ENCODE measurements at places on chromosomes 12 and 14.

DNA sequence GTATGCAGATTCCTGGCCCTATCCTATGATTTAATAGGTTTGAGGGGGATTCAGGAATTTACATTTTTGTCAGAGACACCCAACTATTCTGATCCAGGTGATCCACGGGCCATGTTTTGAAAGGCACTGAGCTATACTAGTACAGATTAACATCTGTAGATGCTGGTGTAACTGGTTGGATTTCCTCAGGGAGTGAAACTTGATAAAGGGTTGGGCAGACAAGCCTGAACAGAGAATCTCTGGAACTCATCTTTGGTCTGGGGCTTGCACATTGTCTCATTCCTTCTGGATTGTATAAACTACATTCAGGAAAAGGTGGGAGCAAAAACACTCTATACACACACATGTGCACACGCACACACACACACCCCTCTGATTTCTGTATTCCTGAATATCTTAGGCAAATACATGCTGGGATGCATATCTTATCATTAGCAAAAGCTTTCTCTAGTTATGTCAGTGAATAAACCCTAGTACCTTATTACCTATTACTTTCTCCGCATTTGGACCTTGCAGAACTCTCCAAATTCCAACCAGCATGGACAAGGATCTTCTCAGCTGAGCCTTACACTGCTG is 104.6 kb downstream of the SLC38A1 start:
- DNase-seq = no peak
- H3K4me3 ChIP-seq = no peak overlapping the region
- no peak overlapping the region for H3K27ac ChIP-seq
- no peaks in the 10 kb centered on the region for H3K27me3 ChIP-seq
- peaks cover 3% of the 10 kb centered on the region for H3K4me1 ChIP-seq
- H3K36me3 ChIP-seq = no peaks in the 10 kb centered on the region

DNA sequence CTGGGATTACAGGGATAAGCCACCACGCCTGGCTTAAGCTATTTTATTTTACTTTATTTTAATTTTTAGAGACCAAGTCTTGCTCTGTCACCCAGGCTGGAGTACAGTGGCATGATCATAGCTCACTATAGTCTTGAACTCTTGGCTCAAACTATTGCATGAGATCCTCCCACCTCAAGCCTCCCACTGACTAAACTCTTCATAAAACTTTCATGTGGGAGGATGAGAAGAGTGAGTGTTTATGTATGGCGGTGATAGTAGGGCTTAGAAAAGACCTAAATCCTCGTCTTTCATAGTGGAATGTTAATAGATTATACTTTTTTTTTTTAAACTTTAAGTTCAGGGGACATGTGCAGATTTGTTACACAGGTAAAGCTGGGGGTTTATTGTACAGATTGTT is 23.5 kb upstream of the PPP4R3A start:
- no peak overlapping the region for H3K4me3 ChIP-seq
- no peaks in the 10 kb centered on the region for H3K4me1 ChIP-seq
- no peaks in the 10 kb centered on the region for H3K36me3 ChIP-seq
- no peak overlapping the region for H3K27ac ChIP-seq
- H3K27me3 ChIP-seq = peaks cover 51% of the 10 kb centered on the region

DNA sequence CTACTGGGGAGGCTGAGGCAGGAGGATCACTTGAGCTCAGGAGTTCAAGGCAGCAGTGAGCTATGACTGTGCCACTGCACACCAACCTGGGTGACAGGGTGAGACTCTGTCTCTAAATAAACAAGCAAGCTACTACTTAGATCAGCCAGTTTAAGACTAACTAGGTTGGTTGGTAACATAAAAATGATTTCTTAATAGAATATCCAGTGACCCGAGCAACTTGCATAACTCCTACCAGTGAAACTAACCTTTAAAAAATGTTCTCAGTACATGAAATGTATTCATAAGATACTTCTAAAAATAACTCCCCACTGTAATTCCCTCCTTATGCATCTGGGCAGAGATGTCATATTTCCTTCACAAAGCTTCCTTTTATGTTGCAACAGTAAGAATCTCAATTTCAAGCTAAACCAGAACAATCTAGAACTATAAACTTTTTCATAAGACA is 15.9 kb downstream of the TAOK3 start:
- H3K4me1 ChIP-seq = peaks cover 52% of the 10 kb centered on the region
- H3K36me3 ChIP-seq = peaks cover 3% of the 10 kb centered on the region
- peak overlapping the region; percentile 93 for H3K4me3 ChIP-seq
- no peaks in the 10 kb centered on the region for H3K27me3 ChIP-seq
- H3K27ac ChIP-seq = peak overlapping the region; percentile 82
- DNase-seq = no peak

DNA sequence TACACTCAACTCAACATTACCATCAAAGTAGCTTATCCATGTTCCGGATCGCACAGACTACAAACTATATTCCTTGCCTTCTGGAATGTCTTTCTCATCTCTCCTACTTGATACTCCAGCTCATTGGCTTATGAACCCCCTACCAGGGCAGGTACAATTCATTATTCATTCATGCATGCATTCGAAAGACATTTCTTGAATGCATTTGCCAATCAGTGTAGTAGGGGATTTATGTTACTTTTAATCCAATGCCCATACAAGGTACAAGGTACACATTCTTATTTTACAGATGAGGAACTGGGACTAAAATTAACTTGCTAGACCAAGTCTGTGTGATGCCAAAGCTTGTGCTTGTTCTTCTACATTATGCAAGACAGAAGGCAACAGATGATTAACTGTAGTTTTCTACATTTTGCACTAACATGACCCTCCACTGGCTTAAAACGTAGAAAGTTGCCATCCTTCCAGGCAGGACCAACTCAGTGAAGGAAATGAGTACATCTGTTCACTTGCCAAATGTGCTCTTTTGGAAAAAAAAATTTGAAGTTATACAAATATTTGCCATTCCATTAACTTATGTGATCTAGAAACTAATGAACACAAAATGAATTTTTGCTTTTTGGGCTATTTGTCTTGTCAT is 53.8 kb upstream of the KCNJ8 start:
- H3K4me3 ChIP-seq = no peak overlapping the region
- no peaks in the 10 kb centered on the region for H3K27me3 ChIP-seq
- no peak for DNase-seq
- H3K27ac ChIP-seq = no peak overlapping the region

DNA sequence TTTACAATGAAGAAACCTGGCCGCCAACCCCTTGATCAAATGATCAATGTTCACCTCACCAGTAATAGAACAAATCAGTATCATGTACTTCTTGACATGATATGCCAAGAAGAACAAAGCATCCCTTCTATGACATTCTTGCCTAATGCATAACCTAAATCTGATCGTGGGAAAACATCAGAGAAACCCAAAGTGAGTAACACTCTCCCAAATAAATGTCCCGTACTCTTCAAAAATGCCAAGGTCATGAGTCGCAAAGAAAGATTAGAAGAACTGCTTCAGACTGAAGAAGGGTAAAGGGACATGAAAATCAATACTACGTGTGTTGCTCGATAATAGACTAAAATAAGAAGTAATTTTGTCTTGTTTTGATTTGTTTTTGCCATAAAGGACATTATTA is 11.4 kb upstream of the SLC25A3 start:
- H3K27me3 ChIP-seq = no peaks in the 10 kb centered on the region
- no peaks in the 10 kb centered on the region for H3K4me1 ChIP-seq
- no peaks in the 10 kb centered on the region for H3K36me3 ChIP-seq
- no peak overlapping the region for H3K4me3 ChIP-seq

DNA sequence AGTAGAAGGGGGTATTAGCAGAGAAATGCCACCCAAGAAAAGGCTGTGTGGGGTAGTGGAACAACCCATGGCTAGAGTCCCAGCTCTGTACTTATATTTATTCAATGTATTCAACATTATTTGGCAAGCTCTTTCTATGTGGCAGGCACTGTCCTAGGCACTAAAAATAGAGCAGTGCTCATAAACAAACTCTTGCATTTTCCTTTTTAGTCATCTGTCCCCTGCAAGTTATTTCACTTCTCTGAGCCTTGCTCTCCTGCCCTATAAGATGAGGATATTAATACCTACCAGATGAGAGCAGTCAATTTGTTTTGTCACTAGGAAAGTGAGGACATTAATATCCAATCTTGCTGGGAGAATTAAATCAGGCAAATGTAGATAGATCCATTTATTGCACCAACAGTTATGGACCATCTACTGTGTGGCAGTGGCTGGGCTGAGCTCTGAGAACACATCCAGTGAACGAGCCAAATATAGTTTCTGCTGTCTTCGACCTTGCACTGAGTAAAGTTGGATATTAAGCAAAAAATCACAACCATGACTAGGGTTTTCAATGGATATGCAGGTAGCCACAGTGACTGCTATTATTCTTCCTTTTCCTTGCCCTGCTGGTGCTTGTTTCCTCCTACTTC is 314.3 kb upstream of the TBX3 start:
- H3K4me3 ChIP-seq = no peak overlapping the region
- H3K27me3 ChIP-seq = no peaks in the 10 kb centered on the region
- H3K27ac ChIP-seq = no peak overlapping the region
- no peaks in the 10 kb centered on the region for H3K36me3 ChIP-seq
- DNase-seq = no peak
- no peaks in the 10 kb centered on the region for H3K4me1 ChIP-seq

GRCh38 chr14:43674273-43674672 is 832.8 kb downstream of the FSCB start:
- H3K4me1 ChIP-seq = peaks cover 1% of the 10 kb centered on the region
- H3K36me3 ChIP-seq = peaks cover 4% of the 10 kb centered on the region
- no peak for DNase-seq
- no peaks in the 10 kb centered on the region for H3K27me3 ChIP-seq
- H3K4me3 ChIP-seq = no peak overlapping the region
- no peak overlapping the region for H3K27ac ChIP-seq

DNA sequence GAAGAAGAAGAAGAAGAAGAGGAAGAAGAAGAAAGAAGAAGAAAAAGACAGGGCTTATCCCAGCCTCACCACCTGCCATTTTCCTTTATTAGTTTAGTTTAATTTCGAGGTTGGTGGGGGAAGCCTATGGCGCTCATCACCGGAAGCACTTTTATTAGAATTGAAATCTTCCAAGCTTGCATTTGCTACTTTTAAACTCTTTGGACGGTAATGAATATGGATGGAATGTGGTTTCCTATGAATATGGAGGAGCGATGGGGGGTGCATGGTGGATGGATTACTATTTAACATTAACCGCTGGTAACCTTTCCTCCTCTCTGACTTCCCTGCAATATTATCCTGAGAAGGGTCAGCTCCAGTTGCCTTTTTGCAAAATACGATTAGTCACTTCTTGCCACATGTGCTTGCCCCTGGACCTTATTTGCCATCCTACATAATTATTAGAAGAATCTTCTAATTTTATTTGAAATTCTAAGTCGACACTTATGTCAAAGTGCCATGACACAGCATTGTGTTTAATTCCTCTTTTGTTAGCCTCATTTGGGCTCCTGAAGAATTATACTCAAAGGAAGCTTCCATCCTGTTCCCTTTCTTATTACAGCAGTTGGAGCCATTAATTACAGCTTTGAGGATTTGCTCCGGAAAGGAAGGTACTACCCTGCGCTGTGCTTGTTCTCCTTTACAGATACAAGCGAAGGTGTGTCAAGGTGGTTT is 424.5 kb downstream of the VRK1 start:
- no peaks in the 10 kb centered on the region for H3K36me3 ChIP-seq
- no peak overlapping the region for H3K4me3 ChIP-seq
- peaks cover 22% of the 10 kb centered on the region for H3K27me3 ChIP-seq
- H3K27ac ChIP-seq = no peak overlapping the region
- H3K4me1 ChIP-seq = peaks cover 8% of the 10 kb centered on the region
- no peak for DNase-seq

GRCh38 chr14:32366986-32367385 is 37.9 kb downstream of the AKAP6 start:
- H3K36me3 ChIP-seq = no peaks in the 10 kb centered on the region
- H3K27ac ChIP-seq = no peak overlapping the region
- no peak overlapping the region for H3K4me3 ChIP-seq
- no peaks in the 10 kb centered on the region for H3K4me1 ChIP-seq

- H3K27ac ChIP-seq = no peak overlapping the region
- peak overlapping the region; percentile 47 for H3K4me3 ChIP-seq
- no peaks in the 10 kb centered on the region for H3K36me3 ChIP-seq
- H3K27me3 ChIP-seq = no peaks in the 10 kb centered on the region
- H3K4me1 ChIP-seq = no peaks in the 10 kb centered on the region
These were observed 371.3 kb upstream of the FAR2 start for GRCh38 chr12:28777603-28778365.

- no peak overlapping the region for H3K27ac ChIP-seq
- DNase-seq = no peak
- no peaks in the 10 kb centered on the region for H3K27me3 ChIP-seq
- no peaks in the 10 kb centered on the region for H3K4me1 ChIP-seq
These were observed 264.2 kb upstream of the AMIGO2 start for GRCh38 chr12:47343684-47344567.

Data from effector memory CD8-positive, alpha-beta T cell (primary cell).